ENCODE measurements at places on chromosomes 2 and 18. TPM values are rescaled to one million over a fixed set of nuclear protein-coding genes. Genes with fewer than 3 reads are reported as not detected.

GRCh38 chr2:237184192-237184918 is 98.7 kb downstream of the COPS8 start:
- no peak overlapping the region for H3K4me3 ChIP-seq
- H3K27me3 ChIP-seq: no peaks in the 10 kb centered on the region
- no peak for DNase-seq

GRCh38 chr2:185006481-185006880 is 408.2 kb downstream of the ZNF804A start:
- H3K27me3 ChIP-seq: no peaks in the 10 kb centered on the region
- no peak overlapping the region for H3K27ac ChIP-seq
- no peak for DNase-seq
- H3K36me3 ChIP-seq: no peaks in the 10 kb centered on the region

DNA sequence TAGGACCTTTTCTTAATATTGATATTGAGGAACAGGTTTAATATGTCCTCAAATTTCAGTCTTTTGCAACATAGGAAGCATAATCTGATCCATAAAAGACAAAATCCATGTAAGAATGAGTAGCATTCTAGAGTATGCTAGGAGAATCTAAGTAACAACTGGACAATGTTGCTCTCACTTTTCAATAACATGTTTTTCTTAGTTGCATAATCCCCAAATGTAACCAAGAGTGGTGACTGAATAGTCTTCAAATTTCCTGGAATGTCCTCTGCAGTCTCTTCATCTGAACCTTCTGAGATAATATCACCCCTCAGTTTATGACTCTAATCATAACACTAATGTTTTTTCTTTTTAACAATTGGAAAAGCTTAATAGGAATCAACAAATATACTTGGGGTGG is 110.0 kb upstream of the ZEB2 start:
- no peak overlapping the region for H3K4me3 ChIP-seq
- no peak for DNase-seq
- H3K27me3 ChIP-seq: no peaks in the 10 kb centered on the region
- H3K36me3 ChIP-seq: no peaks in the 10 kb centered on the region

- no peaks in the 10 kb centered on the region for H3K27me3 ChIP-seq
- no peak overlapping the region for H3K4me3 ChIP-seq
- peaks cover 2% of the 10 kb centered on the region for H3K4me1 ChIP-seq
- no peak overlapping the region for H3K27ac ChIP-seq
Measured at GRCh38 chr2:158505448-158505934, 48.7 kb downstream of the PKP4 start.

- H3K4me3 ChIP-seq: no peak overlapping the region
- H3K27ac ChIP-seq: no peak overlapping the region
- no peaks in the 10 kb centered on the region for H3K36me3 ChIP-seq
- no peaks in the 10 kb centered on the region for H3K4me1 ChIP-seq
- peak; percentile 71 for DNase-seq
- H3K27me3 ChIP-seq: no peaks in the 10 kb centered on the region
Measured at GRCh38 chr2:67840460-67841068, 222.2 kb downstream of the C1D start.

The CDK5R2 gene
- polyA plus RNA-seq: not detected

The FEZ2 gene
- 36.1 TPM for polyA plus RNA-seq

GRCh38 chr2:155546721-155547555 is 785.6 kb downstream of the NR4A2 start:
- peak overlapping the region; percentile 26 for H3K4me3 ChIP-seq
- H3K27me3 ChIP-seq: no peaks in the 10 kb centered on the region
- no peak overlapping the region for H3K27ac ChIP-seq
- H3K36me3 ChIP-seq: no peaks in the 10 kb centered on the region
- DNase-seq: no peak
- no peaks in the 10 kb centered on the region for H3K4me1 ChIP-seq

DNA sequence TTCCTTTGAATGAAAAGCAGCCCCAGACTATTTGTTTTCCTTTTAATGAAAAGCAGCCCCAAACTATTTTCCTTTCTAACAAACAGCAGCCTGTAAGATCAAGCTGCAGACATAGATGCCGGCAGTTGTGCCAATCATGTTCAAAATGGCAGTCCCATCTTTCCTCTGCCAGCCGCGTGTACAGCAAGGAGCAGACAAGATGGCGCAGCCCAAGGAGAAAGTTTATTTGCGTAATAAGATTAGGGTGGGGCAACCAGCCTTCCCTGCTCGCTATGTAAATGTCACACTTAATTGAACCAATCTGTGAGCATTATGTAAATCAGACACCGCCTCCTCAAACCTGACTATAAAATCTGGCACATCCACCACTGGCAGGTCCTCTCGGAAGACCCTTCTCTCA is 226.0 kb downstream of the TGIF1 start:
- no peak overlapping the region for H3K4me3 ChIP-seq
- no peaks in the 10 kb centered on the region for H3K27me3 ChIP-seq
- DNase-seq: no peak
- H3K27ac ChIP-seq: no peak overlapping the region

The ASB18 gene
- polyA plus RNA-seq: not detected

DNA sequence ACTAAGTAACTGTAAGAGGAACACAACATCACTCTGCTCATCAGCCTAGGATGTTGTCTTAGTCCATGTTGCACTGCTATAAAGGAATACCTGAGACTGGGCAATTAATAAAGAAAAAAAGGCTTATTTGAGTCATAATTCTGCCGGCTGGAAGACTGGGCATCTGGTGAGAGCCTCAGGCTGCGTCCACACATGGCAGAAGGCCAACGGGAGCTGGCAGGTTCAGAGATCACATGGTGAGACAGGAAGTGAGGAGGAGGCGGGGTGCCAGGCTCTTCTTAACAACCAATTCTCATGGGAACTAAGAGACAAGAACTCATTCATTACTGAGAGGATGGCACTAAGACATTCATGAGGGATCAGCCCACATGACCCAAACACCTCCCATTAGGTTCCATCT is 46.8 kb downstream of the EPG5 start:
- H3K27ac ChIP-seq: no peak overlapping the region
- DNase-seq: peak; percentile 82
- peaks cover 7% of the 10 kb centered on the region for H3K36me3 ChIP-seq
- H3K27me3 ChIP-seq: no peaks in the 10 kb centered on the region
- H3K4me3 ChIP-seq: no peak overlapping the region

The HOXD12 gene
- polyA plus RNA-seq: not detected

DNA sequence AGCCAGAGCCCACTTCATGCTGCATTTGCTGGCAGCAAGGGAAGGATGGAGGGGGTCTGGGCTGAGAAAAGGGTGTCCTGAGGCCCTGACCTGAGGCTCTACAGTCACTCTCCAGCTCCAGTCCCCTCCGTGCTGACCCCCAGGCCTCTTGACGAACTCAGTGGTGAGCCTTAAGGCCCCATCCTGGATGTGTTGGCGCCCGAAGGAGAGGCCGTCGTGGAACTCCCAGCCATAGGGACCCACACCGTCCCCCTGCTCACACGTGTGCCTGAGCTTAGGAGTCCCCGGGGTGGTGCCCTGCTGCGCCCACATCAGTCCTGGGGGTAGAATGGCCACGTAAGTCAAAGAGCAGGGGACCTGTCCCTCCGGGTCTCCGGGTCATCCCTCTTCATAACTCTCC is 776 bp downstream of the MOGS start:
- H3K4me1 ChIP-seq: no peaks in the 10 kb centered on the region
- peak overlapping the region; percentile 74 for H3K4me3 ChIP-seq
- no peaks in the 10 kb centered on the region for H3K36me3 ChIP-seq
- no peaks in the 10 kb centered on the region for H3K27me3 ChIP-seq
- peak; percentile 46 for DNase-seq
- H3K27ac ChIP-seq: no peak overlapping the region

GRCh38 chr2:38077431-38077769 is 1.4 kb upstream of the CYP1B1 start:
- H3K27me3 ChIP-seq: no peaks in the 10 kb centered on the region
- no peak overlapping the region for H3K27ac ChIP-seq
- no peaks in the 10 kb centered on the region for H3K36me3 ChIP-seq
- no peak for DNase-seq
- no peaks in the 10 kb centered on the region for H3K4me1 ChIP-seq

- H3K27ac ChIP-seq: no peak overlapping the region
- no peaks in the 10 kb centered on the region for H3K4me1 ChIP-seq
- no peaks in the 10 kb centered on the region for H3K27me3 ChIP-seq
Measured at GRCh38 chr2:105615305-105615704, 129.4 kb upstream of the NCK2 start.

DNA sequence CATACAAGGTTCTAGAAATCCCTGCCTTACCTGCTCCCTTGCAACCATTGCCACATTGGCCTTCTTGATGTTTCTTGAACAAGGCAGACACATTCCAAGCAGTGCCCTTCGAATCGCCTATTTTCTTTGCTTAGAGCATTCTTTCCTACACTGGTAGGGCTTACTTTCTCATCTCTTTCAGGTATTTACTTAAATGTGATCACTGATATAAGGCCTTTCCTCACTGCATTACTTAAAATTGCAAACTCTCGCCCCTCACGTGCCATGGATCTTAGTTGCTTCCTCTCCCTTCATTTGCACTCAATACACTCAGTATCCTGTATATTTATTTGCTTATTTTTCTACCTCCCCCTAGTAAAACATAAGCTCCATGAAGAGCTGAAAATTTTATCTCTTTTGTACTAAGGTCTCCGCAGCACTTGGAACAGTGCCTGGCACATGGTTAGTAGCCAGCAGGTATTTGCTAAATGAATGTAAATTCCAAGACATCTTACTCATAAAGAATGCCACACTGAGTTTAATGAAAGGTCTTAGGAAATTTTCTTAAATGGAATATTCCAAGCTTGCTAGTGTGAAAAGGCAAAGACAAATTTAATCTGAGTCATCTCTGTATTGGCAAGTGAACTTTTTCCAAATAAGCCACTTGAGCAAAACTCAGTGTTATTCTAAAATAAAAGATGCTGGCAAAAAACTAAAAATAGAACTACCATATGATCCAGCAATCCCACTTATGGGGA is 42.4 kb upstream of the FIGN start:
- no peaks in the 10 kb centered on the region for H3K27me3 ChIP-seq
- peak; percentile 64 for DNase-seq
- no peaks in the 10 kb centered on the region for H3K36me3 ChIP-seq
- H3K4me3 ChIP-seq: no peak overlapping the region
- H3K27ac ChIP-seq: peak overlapping the region; percentile 17
- H3K4me1 ChIP-seq: no peaks in the 10 kb centered on the region

The METTL4 gene
- 5.0 TPM for polyA plus RNA-seq

- no peak for DNase-seq
- H3K27me3 ChIP-seq: no peaks in the 10 kb centered on the region
- no peak overlapping the region for H3K27ac ChIP-seq
- no peaks in the 10 kb centered on the region for H3K4me1 ChIP-seq
- H3K36me3 ChIP-seq: no peaks in the 10 kb centered on the region
- H3K4me3 ChIP-seq: no peak overlapping the region
Measured at GRCh38 chr2:88195246-88195645, 25.1 kb downstream of the THNSL2 start.

GRCh38 chr18:3411327-3411726 is 38.6 kb upstream of the TGIF1 start:
- H3K4me1 ChIP-seq: no peaks in the 10 kb centered on the region
- no peak for DNase-seq
- no peak overlapping the region for H3K27ac ChIP-seq
- no peak overlapping the region for H3K4me3 ChIP-seq
- H3K27me3 ChIP-seq: no peaks in the 10 kb centered on the region

The SLC5A7 gene
- polyA plus RNA-seq: not detected

DNA sequence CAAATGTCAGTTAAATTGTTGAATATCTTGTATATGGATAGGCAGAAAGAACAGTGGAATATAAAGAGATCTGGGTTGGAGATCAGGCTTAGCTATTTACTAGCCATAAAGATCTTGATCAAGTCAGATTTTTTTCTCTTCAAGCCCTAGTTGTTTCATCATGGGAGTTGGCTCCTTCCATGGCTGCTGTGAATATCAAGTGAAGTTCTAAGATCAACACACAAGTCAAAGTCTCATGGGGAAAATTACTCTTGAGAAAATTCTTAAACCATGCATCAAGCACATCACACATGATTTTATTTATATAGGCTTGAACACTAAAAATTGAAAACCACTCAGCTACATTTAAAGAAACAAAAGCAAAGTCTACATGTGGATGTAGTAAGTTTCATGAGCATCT is 79.8 kb downstream of the C1D start:
- H3K27ac ChIP-seq: no peak overlapping the region
- H3K4me3 ChIP-seq: no peak overlapping the region
- H3K27me3 ChIP-seq: no peaks in the 10 kb centered on the region

DNA sequence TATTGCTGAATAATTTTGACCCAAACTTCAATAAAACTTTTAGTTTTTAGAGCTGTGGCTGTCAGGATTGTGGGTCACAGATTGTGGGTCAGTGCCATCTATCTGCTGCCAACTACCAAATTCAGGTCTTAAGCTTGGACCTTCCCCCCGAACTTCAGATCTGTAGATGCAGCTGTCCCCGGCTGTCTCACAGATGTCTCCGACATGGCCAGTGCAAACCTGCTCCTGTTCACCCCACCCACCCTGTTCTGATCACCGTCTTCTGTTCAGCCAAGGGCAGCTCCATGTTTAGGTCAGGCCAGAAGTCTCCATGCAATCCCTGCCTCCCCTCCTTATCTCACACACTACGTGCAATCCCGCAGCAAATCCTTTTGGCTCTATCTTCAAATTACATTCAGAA is 175.0 kb downstream of the PRKCE start:
- H3K27me3 ChIP-seq: no peaks in the 10 kb centered on the region
- no peaks in the 10 kb centered on the region for H3K4me1 ChIP-seq
- H3K27ac ChIP-seq: no peak overlapping the region
- no peak for DNase-seq
- H3K4me3 ChIP-seq: no peak overlapping the region

DNA sequence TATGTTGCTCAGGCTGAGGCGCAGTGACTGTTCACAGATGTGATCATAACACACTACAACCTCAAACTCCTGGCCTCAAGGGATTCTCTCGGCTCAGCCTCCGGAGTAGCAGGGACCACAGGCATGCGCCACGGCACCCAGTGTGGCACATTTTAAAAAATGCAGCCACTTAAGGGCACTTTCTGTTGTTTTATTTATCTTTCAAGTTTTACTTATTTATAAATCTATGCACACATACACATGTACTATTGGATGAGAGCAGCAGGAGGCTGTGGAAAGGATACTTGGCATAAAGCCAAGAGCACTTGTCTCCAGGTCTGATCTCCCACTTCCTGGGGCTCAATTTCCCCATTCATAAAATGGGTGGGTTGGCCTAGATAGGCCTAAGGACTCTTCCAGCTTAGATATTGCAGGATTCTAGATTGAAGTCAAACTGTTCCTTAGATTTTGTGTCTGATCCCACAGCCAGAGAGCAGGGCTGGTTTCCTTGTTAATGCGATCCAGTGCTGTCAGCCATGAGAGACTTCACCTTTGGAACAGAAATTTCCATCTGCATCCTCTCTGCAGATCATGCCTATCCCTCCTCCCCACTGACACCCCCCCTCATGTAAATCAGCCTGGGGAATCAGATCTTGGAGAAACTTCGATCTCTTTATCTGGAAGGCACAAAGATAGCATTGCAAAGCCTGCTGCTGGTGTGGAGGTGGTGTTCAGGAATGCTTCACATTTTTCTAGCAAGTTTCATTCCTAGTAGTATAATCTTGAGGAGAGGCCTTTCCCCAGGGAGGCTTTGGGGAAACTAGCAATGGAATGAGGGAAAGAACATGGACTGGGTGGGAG is 24.7 kb downstream of the PCBP1 start:
- H3K4me3 ChIP-seq: no peak overlapping the region
- DNase-seq: no peak
- no peaks in the 10 kb centered on the region for H3K4me1 ChIP-seq
- H3K36me3 ChIP-seq: no peaks in the 10 kb centered on the region

All from aorta (tissue), 5 donors.